ENCODE measurements at places on chromosomes 5 and 9.

- no peaks in the 10 kb centered on the region for H3K36me3 ChIP-seq
- no peak overlapping the region for H3K27ac ChIP-seq
- H3K27me3 ChIP-seq = no peaks in the 10 kb centered on the region
- no peaks in the 10 kb centered on the region for H3K4me1 ChIP-seq
- DNase-seq = no peak
Observed at GRCh38 chr9:107260437-107261081, 22.5 kb upstream of the RAD23B start.

DNA sequence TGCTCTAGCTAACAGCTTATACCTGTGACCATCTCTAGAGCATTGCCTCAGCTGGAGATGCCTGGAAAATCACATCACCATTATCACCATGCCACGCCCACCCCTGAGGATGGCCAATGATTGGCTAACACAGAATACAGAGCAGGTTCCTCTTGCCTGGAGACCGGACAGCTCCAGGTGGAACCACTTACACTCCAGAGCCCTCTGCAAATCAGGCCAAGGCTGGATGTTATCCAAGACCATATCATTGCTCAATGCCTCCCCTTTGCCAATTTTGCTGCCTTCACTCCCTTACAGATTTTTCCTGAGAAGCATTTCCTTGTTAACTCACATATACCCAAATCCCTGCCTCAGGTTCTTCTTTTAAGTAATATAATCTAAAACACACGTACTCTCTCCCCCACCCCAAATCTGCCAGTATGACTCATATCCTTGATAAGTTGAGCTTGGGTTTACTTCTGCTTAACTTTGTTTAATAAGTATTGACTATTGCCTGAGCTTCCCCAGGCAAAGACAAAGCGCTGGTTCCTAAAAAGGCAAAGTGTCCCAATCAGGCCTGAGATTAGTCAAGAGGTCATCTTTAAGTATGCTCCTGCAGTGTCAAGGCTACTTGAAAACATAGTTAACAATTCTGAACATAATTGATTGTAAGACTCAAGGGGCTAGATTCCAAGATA, 309.6 kb downstream of the EPB41L4A start:
- H3K36me3 ChIP-seq = no peaks in the 10 kb centered on the region
- H3K27ac ChIP-seq = no peak overlapping the region
- no peak overlapping the region for H3K4me3 ChIP-seq
- H3K4me1 ChIP-seq = no peaks in the 10 kb centered on the region
- no peaks in the 10 kb centered on the region for H3K27me3 ChIP-seq
- DNase-seq = no peak

DNA sequence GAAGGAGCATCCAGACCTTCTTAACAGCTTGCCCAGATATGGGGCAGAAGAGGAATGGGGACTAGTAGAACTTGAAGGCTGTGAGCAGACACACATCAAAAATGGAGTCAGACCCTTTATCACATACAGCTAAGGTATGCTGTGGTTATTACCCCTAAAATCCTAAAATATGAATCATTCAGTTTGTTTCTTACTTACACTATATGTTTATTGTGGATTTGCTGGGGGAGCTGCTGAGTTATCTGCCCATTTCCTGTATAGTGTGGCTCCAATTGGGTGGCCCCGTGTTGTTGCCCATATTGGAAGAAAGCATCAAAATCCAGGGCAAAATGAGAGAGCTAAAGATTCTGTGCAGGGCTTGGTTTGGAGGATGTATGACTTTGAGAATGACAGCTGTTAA, 56.9 kb downstream of the AP3S1 start:
- H3K4me3 ChIP-seq = no peak overlapping the region
- DNase-seq = no peak
- H3K27me3 ChIP-seq = no peaks in the 10 kb centered on the region
- no peaks in the 10 kb centered on the region for H3K4me1 ChIP-seq
- no peaks in the 10 kb centered on the region for H3K36me3 ChIP-seq
- no peak overlapping the region for H3K27ac ChIP-seq

- H3K4me1 ChIP-seq = no peaks in the 10 kb centered on the region
- no peaks in the 10 kb centered on the region for H3K27me3 ChIP-seq
- no peak overlapping the region for H3K27ac ChIP-seq
- DNase-seq = no peak
Observed at GRCh38 chr5:144139586-144139985, 30.9 kb downstream of the YIPF5 start.

- H3K36me3 ChIP-seq = no peaks in the 10 kb centered on the region
- no peak for DNase-seq
- H3K27ac ChIP-seq = no peak overlapping the region
- no peak overlapping the region for H3K4me3 ChIP-seq
- H3K27me3 ChIP-seq = no peaks in the 10 kb centered on the region
Observed at GRCh38 chr5:73266176-73266738, 93.3 kb downstream of the TMEM174 start.

- no peaks in the 10 kb centered on the region for H3K36me3 ChIP-seq
- no peak overlapping the region for H3K27ac ChIP-seq
- DNase-seq = no peak
- no peaks in the 10 kb centered on the region for H3K27me3 ChIP-seq
- no peaks in the 10 kb centered on the region for H3K4me1 ChIP-seq
Observed at GRCh38 chr9:108691614-108692013, 164.2 kb downstream of the ACTL7B start.

DNA sequence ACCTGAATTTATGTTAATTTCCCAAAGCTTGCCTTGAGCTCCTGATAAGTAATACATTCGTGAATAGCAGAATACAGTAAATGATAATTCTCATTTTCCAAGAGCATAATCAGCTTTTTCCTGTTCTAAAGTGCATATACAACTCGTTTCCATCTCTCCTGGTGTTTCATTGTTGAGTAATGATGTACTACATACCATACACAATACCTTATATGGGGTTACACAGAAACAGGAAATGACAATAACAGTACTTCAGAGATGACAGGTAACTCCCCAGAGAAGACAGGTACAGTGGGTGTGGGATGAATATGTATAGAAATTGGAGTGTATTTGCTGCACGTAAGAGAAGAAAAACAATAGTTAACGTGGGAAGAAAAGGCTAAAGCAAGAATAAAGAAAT, 287.1 kb downstream of the TENT4A start:
- no peak overlapping the region for H3K4me3 ChIP-seq
- no peak for DNase-seq
- no peaks in the 10 kb centered on the region for H3K27me3 ChIP-seq
- H3K36me3 ChIP-seq = no peaks in the 10 kb centered on the region

GRCh38 chr9:103985077-103985476, 109.0 kb upstream of the SMC2 start:
- no peaks in the 10 kb centered on the region for H3K27me3 ChIP-seq
- no peak overlapping the region for H3K4me3 ChIP-seq
- no peaks in the 10 kb centered on the region for H3K4me1 ChIP-seq
- no peaks in the 10 kb centered on the region for H3K36me3 ChIP-seq
- no peak overlapping the region for H3K27ac ChIP-seq
